ENCODE measurements at places on chromosomes 7 and 10.
A peak's percentile ranks its signal among the peaks of the same experiment; 100 is the strongest.

DNA sequence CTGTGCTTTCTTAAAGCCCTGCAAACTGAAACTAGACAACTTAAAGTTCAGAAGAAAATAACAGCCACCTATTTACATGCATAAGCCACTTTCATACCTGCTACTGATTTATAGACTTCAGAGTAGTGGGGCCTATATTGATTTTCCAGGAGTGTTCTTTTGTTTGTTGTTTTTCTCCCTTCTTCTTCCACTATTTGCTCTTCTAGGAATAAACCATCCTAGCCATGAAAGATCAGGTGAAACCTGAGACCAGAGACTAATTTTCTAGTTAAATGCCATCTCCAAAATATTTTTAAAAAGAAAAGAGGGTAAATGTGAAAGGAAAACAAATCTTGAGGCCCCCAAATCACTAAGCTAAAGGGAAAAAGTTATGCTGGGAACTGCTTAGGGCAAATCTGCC is 72.4 kb upstream of the C1GALT1 start:
- ATAC-seq: no peak

DNA sequence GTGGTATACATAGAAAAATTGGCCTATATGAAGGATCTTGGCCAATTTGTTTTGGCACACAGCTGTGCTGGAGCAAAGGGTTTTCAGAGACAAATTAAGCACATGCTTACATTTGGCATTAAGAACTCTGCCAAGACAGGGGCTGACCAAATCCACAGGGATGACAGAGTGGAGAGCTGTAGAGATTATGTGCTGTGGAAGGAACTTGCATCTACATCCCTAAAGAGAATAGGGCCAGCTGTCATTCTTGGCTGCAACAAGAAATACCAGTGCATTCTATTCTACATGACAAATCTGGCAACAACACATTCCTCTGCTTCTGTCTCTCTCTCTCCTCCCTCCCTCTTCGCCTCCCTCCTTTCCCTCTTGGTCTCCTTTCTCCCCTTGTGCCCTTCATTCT is 75.6 kb downstream of the POM121L12 start:
- no peak for ATAC-seq

DNA sequence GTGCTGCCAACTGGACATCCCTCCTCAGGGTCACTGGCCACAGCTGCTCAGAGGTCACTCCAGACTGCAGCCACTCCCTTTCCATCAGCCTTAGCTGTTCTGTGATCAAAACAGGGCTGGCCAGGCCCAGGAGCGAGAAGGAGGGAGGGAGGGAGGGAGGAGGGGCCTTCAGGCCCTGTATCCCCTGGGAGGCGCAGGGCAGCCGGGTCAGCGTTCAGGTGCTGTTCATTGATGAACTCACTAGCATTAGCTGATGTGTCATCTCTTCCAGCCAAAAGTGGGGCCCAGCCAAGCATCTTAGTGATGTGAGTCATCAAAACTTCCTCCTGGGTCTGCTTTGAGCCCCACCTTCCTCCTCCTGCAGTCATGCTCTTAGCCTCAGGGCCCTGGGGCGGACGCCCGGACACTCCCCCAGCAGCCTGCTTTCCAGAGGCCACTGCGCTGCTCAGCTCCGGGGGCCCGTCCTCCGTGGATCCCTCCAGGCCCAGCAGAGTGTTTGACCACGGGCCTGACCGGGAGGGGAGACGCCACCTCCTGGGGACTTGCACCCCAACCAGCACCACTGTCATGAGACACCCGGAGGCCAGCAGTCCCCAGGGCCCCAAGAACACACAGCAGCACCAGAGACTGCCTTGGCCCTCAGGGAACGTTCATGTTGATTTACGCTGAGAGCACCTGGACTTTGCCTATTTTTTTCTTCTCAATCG is 149.2 kb downstream of the PRKAG2 start:
- peak; percentile 94 for ATAC-seq

DNA sequence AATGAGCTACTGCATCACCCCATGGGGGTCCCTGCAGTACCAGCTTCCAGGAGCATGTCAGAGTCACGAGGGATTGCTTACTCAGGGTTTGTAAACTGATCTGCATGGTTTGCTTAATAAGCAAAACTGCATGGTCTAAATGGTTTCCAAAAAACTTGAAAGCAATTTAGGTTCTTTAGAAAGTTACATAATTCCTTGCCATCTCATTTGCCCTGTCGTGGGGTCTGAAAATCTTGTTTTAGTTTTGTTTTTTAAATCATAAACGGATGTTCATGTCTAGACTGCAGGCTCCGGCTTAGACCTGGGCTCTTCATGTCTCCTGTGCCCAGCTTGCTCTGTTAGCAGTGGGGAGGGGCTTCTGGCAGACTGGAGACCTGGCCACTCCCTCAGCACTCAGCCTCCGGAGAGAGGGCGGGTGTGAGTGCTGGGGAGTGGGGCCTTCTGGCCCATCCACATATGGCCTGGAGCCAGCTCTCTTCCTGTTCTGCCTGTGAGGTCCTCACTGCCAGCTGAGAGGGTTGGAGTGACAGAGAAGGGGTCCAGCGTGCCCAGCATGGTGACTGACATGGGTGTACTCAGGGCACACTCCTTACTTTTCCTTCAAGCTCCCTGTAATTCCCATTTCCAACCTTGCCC is 17.5 kb downstream of the PRF1 start:
- no peak for ATAC-seq

DNA sequence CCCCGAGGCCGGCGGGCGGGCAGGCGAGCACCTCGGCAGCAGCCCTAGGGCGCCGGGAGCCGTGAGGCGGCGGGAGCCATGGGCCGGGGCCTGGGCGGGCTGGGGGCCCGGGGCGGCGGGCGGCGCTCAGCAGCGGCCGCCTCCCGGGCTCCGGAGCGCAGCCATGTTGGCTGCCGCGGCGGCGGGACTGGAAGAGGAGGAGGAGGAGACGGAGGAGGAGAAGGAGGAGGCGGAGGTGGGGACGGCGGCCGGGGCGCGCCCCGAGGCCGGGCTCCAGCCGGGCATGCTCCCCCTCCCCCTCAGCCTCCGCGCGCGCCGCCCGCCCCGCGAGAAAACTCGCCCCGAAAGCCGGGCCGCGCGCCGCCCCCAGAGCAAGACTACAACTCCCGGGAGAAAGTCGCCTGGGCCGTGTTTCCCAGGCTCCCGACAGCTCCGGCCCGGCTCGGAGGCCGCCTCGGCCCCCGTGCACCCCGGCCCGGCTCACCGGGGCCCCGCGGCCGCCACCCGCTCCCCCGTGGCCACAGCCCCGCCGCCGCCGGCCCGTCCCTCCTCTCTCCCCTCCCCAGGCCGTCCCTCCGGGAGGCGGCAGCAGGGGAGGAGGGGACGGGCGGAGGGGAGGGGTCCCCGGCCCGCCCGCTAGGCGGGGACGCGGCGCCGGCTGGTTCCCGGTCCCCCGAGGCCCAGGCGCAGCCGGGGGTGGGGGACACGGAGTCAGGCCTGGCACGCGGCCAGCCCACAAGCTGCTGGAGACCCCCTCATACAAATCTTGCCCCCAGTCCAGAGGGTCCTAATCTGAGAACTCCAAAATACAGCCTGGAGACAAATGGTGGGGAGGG is at the start of gene DLG5:
Gene DLG5, minus strand, starts transcription at position 190 of the 836 bp plus-strand sequence. CDS start 235 bp downstream, outside the sequence.
- ATAC-seq: peak; percentile 91

DNA sequence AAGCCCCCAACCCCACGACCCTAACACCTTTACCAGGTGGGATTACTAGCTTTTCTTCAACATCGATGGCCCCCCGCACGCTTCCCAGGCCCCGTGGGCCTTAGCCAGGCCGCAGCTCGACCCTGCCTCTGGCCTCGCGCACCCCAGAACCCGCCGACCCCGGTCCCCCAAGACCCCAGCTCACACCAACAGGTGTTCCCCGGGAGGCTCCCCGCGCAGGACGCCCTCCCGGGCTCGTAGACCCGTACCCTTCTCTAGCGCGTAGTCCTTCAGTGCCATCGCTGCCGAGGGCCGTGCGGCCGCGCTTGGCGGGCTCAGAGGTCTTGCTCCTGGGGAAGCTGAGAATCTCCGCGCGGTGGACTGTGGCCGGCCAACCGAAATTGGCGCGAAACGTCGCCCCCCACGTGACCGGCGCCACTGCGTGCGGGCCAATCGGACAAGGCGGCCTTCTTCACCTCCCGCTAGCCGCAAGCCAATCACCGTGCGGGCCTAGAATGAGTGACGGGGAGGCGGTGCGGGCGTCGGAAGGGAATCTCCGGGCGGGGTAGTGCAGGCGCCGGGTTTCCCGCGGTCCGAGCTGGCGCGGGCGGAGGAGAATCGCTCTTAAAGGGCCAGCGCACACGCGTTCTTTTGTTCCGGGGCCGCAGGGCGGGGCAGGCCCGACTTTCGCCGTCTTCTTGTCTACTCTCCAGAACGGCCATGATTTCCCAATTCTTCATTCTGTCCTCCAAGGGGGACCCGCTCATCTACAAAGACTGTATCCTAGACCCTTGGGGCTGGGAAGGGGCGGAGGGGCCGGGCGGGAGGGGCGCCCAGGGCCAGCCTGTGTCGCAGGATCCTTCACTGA is at the start of the genes AP4M1 and MCM7:
Gene AP4M1, plus strand, starts transcription at position 628 of the 847 bp plus-strand sequence. Its CDS starts 72 bp downstream, at position 700.
Gene MCM7, minus strand, starts transcription at position 382 of the 847 bp plus-strand sequence. Its CDS starts 103 bp downstream, at position 279.
- ATAC-seq: peak; percentile 94

DNA sequence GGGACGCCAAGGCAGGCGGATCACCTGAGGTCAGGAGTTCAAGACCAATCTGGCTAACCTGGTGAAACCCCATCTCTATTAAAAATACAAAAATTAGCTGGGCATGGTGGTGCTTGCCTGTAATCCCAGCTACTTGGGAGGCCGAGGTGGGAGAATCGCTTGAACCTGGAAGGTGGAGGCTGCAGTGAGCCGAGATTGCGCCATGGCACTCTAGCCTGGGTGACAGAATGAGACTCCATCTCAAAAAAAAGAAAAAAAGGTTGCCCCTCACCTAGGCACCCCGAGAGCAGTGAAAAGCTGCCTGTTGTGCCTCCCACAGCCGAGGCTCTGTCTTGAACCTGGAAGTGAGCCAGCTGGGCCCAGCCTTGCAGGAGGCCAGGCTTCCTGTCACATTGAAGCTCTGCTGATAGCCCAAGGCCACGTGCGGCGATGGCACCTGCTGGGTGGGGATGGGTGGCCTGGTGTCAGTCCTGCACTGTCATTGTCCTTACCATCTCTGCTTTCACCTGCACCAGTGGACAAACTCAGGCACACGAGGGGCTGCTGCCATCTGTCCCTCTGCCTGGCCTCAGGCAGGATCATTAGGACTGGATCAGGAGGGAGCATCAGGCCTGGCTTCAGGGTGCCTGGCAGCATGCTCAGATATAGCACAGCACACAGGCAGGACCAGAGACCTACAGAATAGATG is 37.8 kb downstream of the DNAJB12 start:
- no peak for ATAC-seq

GRCh38 chr7:5594616-5595544 is 171.2 kb upstream of the TNRC18 start:
- ATAC-seq: no peak

GRCh38 chr10:59346321-59346720 is 16.0 kb downstream of the FAM13C start:
- ATAC-seq: peak; percentile 73

DNA sequence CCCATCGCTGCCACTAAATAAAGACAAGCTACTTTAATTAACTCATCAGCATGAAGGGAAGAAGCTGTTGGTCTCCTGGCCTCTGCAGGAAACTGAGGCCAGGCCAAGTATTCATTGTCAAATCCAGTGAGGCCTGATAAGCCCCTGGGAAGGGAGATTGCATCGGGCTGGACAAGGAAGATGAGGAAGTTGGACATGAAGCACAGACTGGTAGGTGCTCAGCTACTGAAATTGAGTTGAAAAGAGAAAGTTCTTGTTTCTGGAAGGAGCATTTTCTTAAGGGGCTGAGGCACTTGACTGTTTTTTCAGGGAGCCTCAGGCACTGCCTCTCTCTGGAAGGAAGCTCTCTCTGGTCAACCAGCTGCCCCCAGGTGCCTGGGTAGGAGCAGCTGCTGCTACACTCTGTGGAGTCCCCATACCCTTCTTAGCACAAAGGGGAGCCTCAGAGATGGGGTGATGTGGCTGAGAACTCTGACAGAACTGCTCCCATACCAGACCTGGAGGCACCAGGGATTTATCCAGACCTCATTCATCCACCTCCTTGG is 90.3 kb upstream of the IKZF1 start:
- no peak for ATAC-seq

DNA sequence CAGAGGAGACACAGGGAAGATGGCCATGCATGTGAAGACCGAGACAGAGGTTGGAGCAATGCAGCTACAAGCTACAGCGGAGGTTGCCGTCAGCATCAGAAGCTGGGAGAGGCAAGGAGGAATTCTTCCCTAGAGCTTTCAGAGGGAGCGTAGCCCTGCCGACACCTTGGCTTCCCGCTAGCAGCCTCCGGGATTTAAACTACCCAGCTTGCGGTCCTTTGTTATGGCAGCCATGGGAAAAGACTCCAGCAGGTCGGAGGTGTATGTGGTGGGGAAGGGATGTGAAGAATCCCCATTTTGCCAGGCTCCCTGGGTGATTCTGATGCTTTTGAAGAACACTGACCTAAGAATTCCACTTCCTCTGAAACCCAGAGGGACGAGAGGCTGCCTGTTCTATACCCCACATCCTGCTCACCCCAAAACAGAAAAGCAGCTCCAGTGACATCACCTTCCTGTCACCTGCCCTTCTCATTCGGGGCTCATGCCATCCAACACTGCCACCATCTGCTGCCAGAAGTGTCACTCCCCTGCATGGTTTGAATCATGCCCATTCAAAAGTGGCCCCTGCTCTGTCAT is 3.3 kb upstream of the SEPHS1 start:
- ATAC-seq: no peak

DNA sequence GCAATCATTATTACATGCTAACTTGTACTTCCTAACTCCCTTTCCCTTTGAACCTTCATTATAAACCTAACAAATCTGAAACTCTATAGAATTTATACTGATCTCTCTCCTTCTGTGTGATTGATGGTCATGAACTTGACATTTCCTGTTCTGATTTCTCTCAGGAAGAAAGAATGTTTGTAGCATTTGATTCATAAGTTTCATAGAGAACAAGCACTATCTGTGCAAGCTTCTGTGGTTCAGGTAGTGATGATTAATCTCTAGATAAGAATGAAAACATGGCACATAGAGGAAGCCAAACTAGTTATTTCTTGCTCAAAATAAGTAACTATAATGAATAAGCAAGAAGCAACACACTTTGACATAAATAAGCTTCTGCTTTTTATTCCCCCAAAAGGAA is 34.2 kb downstream of the TFPI2 start:
- no peak for ATAC-seq

DNA sequence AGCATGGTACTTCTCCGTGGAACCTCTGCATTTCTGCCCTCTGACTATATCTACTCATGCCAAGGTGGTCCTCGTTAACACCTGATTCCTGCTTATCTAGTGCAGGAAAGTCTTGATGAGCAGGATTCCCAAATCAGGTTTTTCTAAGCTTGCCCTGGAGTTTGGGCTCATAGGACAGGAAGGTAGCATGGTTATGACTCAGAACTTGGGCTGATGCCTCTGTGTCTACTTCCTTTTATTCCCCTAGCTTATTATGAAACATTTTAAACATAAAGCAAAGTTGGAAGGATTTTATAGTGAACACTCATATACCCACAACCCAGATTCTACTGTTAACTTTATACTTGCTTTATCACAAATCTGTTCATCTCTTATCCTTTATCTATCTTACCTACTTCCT is 5.6 kb downstream of the SUFU start:
- no peak for ATAC-seq
